ENCODE measurements at places on chromosomes 11 and 22. TPM values are rescaled to one million over a fixed set of nuclear protein-coding genes. Genes with fewer than 3 reads are reported as not detected.

DNA sequence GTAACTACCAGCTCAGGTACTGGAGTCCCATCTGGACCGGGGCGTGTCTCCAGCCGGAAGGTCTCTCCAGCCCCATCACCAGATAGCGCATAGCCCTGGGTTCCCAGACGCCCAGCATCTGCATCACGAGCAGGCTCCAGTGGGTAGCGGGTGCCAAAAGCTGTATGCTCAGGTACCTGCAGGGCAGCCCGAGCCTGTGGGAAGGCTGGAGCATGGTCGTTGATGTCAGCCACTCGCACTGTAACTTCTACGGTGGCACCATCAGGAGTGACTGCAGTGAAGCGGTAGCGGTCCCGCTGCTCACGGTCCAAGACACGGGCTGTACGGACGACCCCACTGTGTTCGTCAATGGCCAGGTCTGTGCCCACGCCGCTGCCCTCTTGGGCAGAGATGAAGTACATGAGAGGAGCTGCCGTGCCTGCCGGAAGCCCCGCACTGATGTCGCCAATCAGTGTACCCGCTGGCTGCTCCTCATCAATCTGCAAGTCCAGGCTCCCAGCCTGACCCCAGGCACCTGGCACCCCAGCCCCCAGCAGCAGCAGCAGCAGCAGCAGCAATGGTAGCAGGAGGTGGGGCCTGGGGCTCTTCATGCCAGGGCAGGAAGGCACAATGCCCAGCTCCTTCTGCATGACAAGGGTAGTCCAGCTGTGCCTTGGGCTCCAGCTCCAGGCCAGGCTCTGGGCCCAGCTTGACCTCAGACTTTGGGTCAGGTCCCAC lies 14.5 kb downstream of the DCHS1 start:
- no peak for DNase-seq

GRCh38 chr11:98180511-98180910 lies 840.2 kb upstream of the CNTN5 start:
- DNase-seq, result no peak

- DNase-seq, result peak; percentile 40
Observed at GRCh38 chr22:46795140-46795539, 32.7 kb downstream of the TBC1D22A start.

DNA sequence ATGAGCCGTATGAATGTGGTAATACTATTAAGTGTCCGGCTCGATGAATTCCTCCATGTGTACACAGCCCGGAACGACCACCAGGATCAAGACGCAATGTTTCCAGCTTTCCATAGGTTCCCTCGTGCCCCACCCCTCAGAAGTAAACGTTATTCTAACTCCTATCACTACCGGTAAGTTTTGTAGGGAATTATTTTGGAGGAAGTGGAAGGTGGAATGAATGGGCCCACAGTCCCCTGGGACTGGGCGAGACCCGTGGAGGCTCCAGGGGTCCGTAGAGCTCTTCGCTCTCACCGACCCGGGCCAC lies 720 bp upstream of the FAR1 start:
- DNase-seq, result no peak

DNA sequence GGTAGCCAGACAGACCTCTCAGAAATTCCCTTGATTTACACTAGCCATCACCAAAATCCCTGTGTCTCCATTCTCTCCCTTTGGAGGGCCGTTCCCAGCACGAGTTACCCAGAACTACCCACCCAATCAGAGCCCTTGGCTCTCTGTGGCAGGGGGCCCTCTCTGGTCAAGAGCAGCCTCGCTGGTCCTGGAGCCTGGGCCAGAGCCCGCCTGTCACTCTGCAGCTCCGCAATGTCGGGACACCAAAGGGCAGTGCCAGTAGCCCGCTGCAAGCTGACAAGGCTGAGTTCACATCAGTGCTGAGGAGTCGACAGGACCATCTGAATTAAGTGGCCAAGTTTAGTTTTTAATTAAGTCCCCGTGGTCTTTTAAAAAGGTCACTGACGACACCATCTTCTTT lies 241.6 kb downstream of the ST3GAL4 start:
- no peak for DNase-seq

- no peak for DNase-seq
Observed at GRCh38 chr11:118625976-118626375, 18.6 kb downstream of the PHLDB1 start.

DNA sequence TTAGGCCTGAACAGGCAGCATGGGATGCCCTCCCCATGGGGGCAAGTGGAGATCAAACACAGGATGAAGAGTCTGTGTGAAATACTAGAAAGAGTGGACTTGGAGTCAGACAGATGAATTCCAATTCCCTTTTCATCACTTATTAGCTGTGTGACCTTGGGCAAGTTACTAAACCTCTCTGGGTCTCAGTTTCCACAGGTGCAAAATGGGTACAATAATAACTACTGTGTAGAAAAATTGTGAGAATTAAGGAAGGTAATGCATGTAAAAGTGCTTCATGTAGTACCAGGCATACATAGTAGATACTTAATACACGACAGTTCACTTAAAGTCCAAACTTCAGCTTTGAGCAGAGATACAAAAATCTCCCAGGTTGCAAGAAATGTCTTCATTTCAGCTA lies 176.4 kb downstream of the DSCAML1 start:
- DNase-seq, result no peak

DNA sequence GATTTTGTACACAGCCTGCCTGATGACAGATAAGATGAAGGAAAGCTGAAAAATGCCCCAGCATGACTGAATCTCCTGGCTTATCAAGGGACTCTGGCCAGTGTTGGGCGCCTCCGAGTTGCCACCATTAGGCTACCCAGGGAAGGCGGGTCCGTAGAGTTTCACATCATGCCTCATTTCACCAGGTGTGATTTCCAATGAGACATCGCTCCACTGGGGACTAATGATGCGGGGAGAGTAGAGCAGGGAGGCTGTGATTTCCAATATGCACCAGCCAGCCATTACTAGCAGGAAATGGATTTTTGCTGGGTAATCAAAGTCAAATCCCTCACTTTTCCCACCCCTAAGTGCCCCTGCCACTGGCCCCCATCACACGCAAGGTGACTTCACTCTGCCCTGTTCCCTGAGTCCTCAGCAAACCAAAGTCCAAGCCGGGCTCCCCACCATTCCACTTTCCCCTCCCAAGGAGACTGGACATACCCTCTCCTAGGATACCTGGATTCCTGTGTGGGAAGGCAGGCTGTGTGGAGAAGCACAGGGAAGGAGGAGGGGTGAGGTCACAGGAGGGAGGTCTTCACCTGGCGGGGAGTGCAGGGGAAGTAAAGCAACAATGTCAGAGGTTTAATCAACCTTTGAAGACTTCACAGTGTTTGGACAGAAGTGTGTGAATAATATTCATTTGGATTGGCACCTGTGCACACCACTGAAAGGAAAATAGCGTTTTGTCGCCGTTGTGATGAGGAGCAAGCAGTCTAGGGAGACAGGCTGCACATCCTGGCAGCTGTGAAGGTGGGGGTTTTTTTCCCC lies 613.3 kb upstream of the CADM1 start:
- peak; percentile 46 for DNase-seq

SULT4A1 gene
- not detected for total RNA-seq

OTOG gene
- total RNA-seq, result not detected

NRIP3 gene
- total RNA-seq, result 1.4 TPM

Data from right atrium auricular region (tissue), 2 donors.